ENCODE measurements at places on chromosomes 4 and X.

- no peak for DNase-seq
Measured at GRCh38 chrX:24093746-24094145, 39.0 kb downstream of the EIF2S3 start.

- DNase-seq = peak; percentile 76
Measured at GRCh38 chr4:86908251-86908657, 16.0 kb upstream of the C4orf36 start.

- no peak for DNase-seq
Measured at GRCh38 chrX:155071694-155072280, 479 bp downstream of the BRCC3 start.

DNA sequence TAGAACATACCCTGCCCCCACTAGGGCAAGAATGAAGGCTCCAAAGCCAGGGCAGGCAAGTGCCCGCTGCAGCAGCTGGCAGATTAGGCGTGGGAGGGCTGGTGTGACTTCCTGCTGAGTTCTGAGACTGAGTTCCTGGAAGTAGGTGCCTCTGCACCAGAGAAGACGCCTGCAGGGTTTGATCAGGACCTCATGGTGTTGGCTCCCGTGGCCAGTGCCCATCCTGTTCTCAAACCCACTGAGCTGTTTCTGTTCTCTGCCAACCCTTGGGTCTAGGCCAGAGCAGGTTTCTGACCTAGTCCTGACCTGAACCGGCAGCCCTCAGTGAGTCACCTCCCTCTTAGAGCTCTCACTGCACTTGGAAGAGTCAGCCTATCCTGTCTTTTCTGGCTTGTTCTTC is 220.7 kb downstream of the HS6ST2 start:
- peak; percentile 3 for DNase-seq

- DNase-seq = no peak
Measured at GRCh38 chrX:9492901-9493300, 28.0 kb downstream of the TBL1X start.

DNA sequence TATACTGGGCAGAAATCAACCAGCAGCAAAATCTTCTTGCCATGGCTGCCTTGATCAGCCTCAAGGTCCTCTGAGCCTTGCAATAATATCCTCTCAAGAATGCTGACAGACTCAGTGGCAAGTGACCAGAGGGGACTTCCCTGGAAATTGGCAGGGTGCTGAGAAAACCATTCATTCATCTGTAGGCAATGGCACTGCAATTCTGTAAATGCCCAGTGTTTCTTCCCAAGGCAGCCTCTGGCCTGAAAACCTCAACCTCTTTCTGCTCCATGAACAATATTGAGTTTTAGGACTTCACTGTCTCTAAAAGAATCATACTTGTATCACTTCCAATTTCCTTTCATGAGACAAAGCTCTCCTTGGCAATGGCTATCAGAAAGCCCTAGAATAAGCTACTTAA is 754.3 kb upstream of the TENM3 start:
- no peak for DNase-seq

DNA sequence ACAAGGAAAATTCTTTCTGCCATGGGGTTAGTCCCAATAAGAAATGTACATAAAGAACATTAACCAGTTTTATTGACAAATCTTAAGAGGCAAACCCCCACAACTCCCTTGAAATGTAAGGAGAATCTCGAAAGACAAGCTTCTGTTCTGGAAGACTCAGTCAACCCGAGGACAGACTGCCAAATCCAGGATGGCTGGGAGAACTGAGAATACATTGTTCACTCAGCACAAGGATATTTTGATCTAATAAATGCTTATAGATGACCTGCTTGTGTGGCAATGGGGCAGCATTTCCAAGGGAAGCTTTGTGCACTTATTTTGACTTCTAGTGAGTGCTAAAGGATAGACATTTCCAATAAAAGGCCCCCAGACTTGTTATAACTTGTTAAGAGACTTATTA is 280.4 kb downstream of the DHX15 start:
- no peak for DNase-seq

DNA sequence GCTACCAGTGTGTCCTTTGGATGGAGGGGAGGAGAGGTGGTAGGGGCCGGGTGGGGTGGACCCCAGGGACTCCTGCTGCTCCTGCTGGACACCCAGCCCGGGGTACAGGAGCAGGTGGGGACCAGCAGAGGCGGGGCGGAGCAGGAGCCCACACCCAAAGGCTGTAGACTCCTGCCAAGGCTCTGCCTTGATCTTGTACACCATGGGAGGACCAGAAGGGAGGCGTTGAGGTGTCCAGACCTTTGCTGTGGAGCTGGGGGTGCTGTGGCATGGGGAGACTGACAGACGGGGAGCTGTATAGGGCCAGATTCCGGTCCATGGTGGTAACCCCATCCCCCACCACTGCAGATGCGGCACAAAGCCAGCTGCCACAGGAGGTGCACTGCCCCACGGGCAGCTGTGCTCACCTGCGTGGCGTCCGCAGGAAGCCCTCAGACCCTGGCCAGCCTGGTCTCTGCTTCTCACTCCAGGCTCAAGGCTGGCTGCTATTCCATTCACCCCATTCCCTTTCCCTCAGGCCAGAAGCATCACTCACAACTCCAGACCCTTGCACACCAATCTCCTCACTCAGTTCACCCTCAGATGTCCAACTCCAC is 5.0 kb upstream of the SLC26A1 start:
- DNase-seq = no peak

GRCh38 chrX:37287741-37288444 is 61.3 kb upstream of the PRRG1 start:
- no peak for DNase-seq

DNA sequence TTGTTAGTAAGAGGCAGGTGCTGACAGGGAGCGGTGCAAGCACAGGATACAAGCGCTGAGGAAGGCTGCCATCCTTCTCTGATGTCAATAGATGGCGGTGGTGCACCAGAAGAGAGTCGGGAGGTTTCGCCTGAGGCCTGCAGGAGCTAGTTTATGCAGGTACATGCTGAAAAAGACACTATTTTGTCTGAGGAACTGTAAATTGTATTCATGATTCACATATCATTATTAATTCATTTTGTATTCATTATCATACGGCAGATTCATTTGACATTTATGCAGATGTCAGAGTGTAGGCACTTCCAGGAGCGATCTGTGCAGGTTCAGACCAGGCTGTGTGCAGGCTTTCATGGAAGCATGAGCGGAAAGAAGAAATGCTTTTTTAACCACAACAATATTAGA is 824.0 kb downstream of the STIM2 start:
- peak; percentile 65 for DNase-seq

DNA sequence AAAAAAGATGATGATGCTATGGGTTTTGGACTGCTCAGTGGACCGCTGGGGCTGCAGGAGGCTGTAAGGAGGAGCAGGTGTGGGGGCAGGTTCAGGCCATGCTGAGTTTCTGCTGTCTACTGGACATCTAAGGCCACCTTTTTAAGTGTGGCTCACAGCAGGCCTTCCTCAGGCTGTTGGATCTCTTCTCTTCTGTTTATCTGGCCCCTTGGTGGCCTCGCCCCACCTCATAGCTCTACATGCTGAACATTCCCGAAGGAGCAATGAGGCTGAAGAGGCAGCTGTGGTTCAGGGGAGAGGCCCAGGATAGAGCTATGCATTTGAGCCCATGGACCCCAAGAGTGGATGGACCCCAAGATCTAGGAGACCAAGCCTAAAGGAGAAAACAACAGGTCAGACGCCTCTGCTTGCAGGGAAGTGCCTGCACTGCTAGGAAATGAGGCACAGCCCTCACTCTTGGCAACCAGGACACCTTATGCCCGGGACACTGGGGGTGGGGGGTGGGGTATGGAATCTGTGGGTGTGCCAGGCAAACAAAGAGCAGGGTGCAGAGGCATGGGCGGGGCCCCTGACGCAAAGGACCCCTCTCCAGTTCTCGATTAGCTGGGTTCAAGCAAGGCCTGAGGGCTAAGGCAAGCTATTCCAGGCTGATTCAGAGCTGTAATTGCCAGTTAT is 168.9 kb downstream of the BCOR start:
- DNase-seq = no peak

GRCh38 chr4:70743731-70744130 is 22.0 kb downstream of the RUFY3 start:
- peak; percentile 44 for DNase-seq

- peak; percentile 22 for DNase-seq
Measured at GRCh38 chr4:73944061-73944875, 37.6 kb downstream of the PF4 start.

DNA sequence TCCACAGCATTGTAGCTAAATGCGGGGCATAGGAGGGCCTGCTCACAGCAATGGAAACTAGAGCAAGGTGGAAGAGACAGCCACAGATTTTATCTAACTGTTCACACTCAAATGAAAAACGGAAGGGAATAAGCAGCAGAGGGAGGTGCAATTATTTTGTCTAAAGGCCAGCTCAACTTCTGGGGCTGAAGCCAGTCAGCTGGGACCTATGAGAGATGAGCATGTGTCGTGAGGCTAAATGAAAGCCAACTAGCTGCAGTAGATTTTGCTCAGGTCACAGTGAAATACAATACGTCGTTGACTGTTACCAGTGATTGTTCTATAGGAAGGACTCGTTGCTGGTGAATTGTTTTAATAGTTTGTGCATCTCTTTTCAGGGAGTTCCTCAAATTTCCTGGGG is 26.4 kb upstream of the FGFBP2 start:
- DNase-seq = no peak

GRCh38 chr4:68342134-68342533 is 7.8 kb downstream of the YTHDC1 start:
- DNase-seq = peak; percentile 86

DNA sequence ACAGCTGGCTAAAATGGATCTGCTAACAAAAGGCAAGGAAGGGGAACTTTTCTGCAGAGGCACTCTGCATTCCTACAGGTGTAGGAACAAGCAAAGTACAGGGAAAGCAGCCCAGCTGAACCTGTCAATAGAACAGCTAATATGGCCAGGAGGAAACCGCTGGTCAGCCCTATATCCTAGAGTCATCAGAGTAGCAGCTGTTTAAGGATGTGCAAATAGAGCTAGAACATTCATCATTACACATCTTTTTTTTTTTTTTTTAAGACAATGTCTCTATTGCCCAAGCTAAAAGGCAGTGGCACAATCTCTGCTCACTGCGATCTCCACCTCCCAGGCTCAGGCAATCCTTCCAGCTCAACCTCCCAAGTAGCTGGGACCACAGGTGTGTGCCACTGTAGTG is 163.0 kb downstream of the BTC start:
- peak; percentile 63 for DNase-seq

DNA sequence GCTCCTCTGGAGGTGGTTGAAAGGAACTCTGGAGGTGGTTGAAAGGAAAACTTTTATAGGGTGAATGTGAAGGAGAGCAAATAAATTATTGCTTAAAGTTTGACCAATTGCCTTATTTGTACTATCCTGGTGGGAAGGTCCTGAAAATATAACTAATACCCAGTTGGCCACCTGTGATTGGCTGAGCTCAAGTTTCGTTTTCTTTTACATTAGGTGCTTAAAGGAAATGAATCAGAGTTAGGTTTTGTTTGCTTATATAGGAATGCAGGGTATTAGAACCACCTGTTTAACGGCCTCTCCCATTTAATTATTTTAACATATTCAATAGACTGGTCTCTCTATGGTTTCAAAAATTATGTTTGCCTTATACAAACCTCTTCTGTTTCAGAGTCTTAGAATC is 497.6 kb downstream of the PRR32 start:
- no peak for DNase-seq
